ENCODE measurements at places on chromosomes 1 and 21.
A peak's percentile ranks its signal among the peaks of the same experiment; 100 is the strongest.

- H3K4me1 ChIP-seq: no peaks in the 10 kb centered on the region
- no peaks in the 10 kb centered on the region for H3K27me3 ChIP-seq
- H3K36me3 ChIP-seq: no peaks in the 10 kb centered on the region
- H3K4me3 ChIP-seq: no peak overlapping the region
- DNase-seq: peak; percentile 12
- no peak overlapping the region for H3K27ac ChIP-seq
Observed at GRCh38 chr1:238589843-238590435, 699.2 kb upstream of the ZP4 start.

DNA sequence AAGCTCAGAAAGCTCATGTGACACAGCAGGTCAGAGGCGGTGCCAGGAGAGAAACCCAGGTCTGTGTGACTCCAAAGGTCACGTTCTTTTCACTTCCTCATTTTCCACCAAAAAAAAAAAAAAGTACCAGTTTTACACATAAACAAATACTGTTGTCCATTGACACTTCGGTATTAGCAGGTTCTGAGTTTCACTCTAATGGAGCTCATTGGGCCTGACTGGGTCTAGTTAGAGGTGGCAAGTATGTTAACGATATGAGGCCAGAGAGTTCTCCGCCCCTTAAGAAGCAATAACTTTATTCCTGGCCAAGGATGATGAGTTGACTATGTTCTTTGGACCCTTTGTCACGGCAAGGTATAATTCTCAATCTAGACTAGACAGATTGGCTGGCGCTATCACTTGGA is 30.0 kb upstream of the SDE2 start:
- no peaks in the 10 kb centered on the region for H3K36me3 ChIP-seq
- H3K4me1 ChIP-seq: no peaks in the 10 kb centered on the region
- H3K27me3 ChIP-seq: no peaks in the 10 kb centered on the region
- no peak overlapping the region for H3K4me3 ChIP-seq
- H3K27ac ChIP-seq: no peak overlapping the region

DNA sequence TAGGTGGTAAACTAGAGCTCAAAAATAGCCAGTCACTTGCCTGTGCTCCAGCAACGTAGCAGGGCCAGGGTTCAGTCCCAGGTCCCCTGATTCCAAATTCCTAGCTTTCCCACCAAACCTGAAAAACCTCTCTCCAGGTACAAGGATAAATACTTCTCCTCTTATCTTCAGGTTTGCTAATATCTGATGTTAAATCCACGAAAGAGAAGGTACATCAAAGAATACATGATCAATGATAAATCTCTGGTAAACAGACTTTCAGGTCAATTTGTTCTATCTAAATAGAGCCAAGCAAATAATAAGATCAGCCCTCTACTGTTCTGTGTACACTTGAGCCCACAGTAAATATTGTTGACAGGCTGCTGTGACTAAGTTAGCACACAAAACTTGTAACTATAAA is 52.1 kb upstream of the AKT3 start:
- H3K27ac ChIP-seq: no peak overlapping the region
- H3K4me3 ChIP-seq: no peak overlapping the region
- peak; percentile 80 for DNase-seq
- no peaks in the 10 kb centered on the region for H3K36me3 ChIP-seq

DNA sequence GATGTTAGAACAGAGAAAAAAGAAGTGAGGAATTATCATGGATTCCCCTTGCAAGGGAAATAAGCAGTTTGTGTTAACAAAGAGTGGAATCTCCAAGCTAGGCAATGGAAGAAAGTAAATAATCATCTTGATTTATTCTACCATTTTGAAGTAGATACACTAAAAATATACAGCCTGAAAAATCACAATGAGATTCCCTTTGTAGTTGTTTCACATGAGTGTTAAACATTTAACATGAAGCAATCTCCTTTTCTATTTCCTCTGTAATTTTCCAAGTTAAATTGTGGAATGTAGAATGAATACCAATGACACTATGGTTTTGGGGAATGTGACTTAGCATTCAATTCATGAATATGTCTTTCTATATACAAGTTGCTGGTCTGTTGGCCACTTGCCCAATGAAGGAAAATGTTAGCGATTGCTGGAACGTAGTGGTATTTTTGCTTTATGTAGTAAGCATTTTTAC is 5.7 kb downstream of the TGFB2 start:
- no peaks in the 10 kb centered on the region for H3K4me1 ChIP-seq
- no peaks in the 10 kb centered on the region for H3K27me3 ChIP-seq
- no peak overlapping the region for H3K27ac ChIP-seq

DNA sequence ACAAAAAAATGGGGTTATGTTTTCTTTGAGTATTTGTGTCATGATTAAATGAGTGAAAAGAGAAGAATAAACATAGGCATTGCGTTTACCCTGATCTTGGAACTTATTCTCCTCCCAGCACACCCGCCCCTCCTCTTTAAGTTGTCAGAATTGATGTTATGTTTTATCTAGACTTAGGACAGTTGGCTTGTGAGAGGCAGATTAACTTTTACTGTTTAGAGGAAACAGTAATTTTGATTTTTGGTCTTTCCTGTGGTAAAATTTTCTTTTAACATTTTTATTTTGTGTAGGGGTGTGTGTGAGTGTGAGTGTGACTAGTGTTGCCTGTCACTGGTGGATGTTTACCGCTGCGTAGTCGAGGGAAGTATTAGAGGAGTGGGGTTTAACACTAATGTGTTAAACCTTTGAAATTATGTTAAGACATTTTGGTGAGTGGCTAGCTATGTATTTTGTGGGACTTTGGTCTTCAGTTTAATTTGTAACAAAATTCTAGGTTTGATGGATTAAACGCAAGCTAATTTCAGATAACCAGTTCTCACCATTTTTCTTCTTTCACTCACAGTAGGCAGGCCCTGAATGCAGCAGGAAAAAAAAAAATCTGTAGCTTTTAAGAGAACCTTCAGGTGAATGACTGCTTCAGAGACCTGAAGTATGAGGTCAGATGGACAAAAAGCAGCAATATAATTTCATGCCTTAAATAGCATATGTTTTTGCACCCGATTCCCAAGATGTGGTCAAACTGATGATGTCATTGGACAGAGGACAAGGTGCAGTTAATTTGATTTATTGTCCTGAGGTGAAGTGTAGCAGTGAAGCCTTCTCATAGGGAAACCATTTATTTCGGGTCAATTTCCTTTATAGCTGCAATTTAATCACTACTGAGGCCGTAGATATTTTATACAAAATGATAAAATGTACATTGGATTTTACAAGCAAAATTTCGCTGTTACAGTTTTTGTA is 2.7 kb downstream of the POU2F1 start:
- H3K4me1 ChIP-seq: peaks cover 2% of the 10 kb centered on the region
- H3K27me3 ChIP-seq: no peaks in the 10 kb centered on the region
- no peaks in the 10 kb centered on the region for H3K36me3 ChIP-seq
- DNase-seq: no peak
- H3K27ac ChIP-seq: no peak overlapping the region
- no peak overlapping the region for H3K4me3 ChIP-seq

- no peaks in the 10 kb centered on the region for H3K4me1 ChIP-seq
- no peak overlapping the region for H3K27ac ChIP-seq
- no peak overlapping the region for H3K4me3 ChIP-seq
- H3K27me3 ChIP-seq: no peaks in the 10 kb centered on the region
Observed at GRCh38 chr21:28974531-28975227, 18.0 kb downstream of the LTN1 start.

DNA sequence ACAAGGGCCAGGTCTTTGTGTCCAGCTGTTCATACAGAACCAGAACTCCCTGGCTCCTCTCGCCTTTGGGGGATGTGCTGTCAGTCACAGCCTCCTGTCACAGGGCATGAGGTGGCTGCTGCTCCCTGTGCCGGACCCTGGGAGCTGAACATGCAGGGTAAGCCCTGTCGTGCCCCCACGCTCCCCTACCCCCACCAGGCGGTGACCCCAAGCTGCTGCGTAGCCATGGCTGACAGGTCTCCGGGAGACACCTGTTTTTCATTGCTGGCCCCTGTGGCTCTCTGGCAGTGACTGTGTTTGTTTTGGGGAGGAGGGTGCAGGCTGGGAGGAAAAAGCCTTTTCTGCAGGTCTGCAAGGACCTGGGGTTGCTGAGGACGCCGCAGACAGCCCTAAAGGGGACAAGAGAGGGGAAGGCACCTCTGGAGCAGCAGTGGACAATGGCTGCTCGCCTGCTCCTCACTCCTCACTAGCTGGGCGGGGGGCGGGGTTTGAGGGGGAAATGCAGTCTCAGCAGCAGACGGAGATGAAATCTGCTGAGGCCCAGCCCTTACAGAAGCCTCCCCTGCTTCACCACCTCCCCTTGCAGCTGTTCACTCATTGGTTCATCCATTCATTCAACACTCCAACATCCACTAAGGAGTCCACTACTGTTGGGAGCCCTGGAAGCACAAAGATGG is 81.4 kb downstream of the TRABD2B start:
- no peak overlapping the region for H3K27ac ChIP-seq
- H3K27me3 ChIP-seq: no peaks in the 10 kb centered on the region
- DNase-seq: no peak
- H3K4me1 ChIP-seq: no peaks in the 10 kb centered on the region
- H3K4me3 ChIP-seq: no peak overlapping the region

DNA sequence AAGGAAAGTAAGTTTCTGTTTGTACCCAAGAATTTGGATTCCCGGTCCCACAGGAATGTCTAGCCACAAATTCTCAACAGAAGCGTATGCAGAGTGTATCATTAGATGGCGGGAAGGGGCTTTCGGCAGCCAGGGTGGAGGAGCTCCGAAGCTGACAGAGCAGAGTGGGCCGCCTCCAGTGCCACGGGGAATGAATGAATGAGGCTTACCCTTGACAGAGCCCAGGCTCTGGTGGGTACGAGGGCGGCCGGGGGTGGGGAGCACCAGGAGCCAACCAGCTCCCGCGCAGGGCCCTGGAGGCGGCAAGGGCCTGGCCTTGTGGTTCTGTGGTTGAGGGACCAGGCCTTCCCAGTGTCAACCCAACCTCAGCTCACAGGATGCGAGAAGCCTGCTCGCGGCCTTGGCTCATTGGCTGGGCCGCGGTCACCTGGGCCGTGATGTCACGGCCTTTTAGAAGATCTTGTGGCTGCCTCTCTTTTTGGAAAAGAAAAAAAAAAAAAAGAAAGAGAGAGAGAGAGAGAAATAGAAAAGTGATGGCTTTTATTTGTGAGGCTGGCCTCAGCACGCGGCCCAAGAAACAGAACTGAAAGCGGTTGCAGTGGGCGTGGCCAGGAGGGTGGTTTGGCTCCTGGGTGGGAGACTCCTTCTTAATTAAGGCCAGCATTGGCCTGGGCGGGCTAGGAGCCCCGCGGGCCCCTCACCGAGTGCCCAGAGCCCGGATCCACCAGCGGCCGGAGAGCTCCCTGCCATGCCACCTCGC is 34.9 kb upstream of the RUNX3 start:
- H3K27me3 ChIP-seq: no peaks in the 10 kb centered on the region
- DNase-seq: no peak
- no peak overlapping the region for H3K27ac ChIP-seq
- no peak overlapping the region for H3K4me3 ChIP-seq
- peaks cover under 1% of the 10 kb centered on the region for H3K4me1 ChIP-seq

DNA sequence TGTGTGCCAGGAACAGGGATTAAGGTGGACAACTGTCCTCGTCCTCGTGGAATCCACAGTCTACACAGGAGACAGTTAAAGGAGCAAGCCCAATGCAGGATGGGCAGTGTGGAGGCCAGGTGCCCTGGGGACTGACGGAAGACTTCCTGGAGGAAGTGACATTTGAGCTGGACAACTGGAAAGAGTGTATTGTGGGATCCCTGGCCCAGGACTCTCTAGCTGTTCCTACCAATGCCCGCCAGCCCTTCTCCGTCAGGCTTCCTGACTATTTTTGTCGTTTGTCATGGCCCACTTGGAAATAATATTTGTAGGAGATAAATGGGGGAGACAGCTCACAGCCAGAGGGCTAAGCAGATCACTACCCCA is 235.3 kb downstream of the TOMM20 start:
- no peak overlapping the region for H3K27ac ChIP-seq
- H3K27me3 ChIP-seq: no peaks in the 10 kb centered on the region
- no peak for DNase-seq

GRCh38 chr1:244161236-244161510 is 110.1 kb downstream of the ZBTB18 start:
- no peaks in the 10 kb centered on the region for H3K36me3 ChIP-seq
- no peak overlapping the region for H3K27ac ChIP-seq
- no peaks in the 10 kb centered on the region for H3K27me3 ChIP-seq
- peaks cover 8% of the 10 kb centered on the region for H3K4me1 ChIP-seq
- DNase-seq: no peak
- no peak overlapping the region for H3K4me3 ChIP-seq

DNA sequence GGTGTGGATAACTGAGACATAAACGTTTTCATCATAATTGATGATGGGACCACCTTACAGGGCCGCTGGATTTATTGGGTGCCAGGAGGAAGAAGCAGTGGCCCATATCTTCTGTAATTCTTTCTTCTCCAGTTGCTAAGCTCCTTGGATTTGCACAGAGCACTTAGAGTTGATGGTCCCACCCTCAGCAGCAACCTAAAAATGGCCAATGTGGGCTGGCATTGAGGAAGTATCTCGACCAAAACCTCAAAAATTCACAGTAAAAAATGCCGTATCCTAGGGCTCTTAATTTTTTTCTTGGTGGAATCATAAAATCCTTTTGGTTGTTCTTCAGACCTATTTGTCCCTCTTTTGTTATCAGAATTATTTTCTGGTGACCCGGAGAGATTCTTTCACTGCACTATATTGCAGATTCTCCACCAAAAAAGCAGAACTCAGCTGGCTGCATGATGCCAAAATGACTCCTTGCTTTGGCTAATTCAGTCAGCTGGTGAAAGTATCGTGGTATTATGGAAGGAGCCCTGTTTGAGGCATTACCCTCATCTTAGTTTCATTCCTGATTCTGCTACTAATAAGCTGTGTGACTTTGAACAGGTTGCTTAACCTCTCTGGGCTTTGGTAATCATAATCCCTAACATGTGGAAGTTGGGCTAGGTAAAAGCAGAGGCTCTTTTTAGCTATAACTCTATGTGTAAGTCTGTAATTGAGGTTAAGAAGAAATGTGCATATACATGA is 27.6 kb downstream of the KIRREL1 start:
- H3K27me3 ChIP-seq: no peaks in the 10 kb centered on the region
- H3K27ac ChIP-seq: peak overlapping the region; percentile 69
- H3K4me3 ChIP-seq: no peak overlapping the region
- DNase-seq: no peak
- H3K36me3 ChIP-seq: peaks cover 2% of the 10 kb centered on the region

- H3K4me1 ChIP-seq: no peaks in the 10 kb centered on the region
- H3K27me3 ChIP-seq: no peaks in the 10 kb centered on the region
- H3K4me3 ChIP-seq: no peak overlapping the region
Observed at GRCh38 chr1:246597340-246597739, 31.1 kb downstream of the CNST start.

- no peaks in the 10 kb centered on the region for H3K4me1 ChIP-seq
- H3K4me3 ChIP-seq: no peak overlapping the region
- no peaks in the 10 kb centered on the region for H3K27me3 ChIP-seq
- no peak overlapping the region for H3K27ac ChIP-seq
Observed at GRCh38 chr1:175171036-175171913, 21.3 kb downstream of the KIAA0040 start.

Data from trophoblast cell (in vitro differentiated cells and primary cell).